ENCODE measurements at places on chromosomes 12 and 14. TPM values are rescaled to one million over a fixed set of nuclear protein-coding genes. Genes with fewer than 3 reads are reported as not detected.

DNA sequence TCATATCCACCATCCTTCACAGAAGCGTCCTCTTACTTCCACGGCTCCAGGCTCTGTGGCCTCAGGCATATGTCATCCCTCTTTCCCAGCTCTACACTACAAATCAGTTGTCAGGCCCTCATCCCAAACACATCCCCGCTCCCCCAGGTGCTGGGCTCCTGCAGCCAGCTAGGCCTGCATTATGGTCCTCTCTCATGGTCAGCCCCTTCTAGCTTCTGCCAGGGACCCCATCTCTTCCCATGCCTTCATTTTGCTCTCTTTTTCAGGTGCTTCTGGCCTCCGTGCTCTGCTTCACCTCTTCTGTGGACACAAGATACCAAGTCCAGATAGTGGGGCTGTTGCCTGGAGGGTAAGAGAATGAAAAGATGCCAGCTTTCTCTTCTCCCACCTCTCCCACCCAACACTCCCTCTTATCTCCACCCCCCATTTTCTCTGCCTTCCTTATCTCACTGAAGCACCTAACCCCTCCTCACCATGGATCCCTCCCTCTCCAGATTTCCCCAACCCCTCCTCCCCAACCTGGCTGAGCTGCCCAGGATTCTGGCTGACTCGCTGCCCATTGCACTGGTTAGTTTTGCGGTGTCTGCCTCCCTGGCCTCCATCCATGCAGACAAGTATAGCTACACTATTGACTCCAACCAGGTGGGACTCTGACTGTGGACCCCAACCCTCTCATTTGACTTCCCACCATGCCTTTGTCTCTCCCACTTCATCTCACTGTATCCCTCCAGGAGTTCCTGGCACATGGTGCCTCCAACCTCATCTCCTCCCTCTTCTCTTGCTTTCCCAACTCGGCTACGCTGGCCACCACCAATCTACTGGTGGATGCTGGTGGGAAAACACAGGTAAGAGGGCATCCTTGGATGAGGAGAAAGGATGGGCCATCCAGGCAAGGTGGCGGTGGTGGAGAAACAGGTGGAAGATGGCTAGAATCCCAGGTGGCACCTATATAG, 10.4 kb downstream of the B4GALNT1 start:
- DNase-seq: no peak

DNA sequence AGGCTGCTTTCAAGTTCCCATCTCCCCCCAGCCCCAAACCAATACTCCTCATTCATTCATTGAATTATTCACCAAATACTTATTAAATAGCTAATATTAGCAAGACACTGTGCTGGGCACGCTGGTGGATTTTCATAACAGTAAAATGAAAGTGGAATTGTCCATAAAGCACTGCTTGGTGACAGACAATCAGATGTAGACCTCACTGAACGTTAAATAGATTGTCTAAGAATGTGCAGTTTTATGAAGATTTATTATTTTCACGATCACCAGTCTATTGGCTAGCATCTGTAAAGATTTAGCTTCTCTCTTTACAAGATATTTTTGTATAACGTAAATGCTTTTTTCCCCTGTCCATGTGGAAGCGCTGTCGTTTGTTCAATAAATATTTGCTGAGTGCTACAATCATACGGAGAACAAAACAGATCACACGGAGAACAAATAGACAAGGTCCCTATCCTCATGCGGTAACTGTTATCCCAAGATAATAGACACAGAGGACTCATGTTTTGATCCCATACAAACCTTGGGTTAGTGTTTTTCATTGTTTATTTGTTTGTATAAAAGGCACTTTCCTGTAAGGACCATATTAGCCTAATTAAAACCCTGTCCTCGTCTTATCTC, 397.6 kb downstream of the BCAT1 start:
- no peak for DNase-seq

DNA sequence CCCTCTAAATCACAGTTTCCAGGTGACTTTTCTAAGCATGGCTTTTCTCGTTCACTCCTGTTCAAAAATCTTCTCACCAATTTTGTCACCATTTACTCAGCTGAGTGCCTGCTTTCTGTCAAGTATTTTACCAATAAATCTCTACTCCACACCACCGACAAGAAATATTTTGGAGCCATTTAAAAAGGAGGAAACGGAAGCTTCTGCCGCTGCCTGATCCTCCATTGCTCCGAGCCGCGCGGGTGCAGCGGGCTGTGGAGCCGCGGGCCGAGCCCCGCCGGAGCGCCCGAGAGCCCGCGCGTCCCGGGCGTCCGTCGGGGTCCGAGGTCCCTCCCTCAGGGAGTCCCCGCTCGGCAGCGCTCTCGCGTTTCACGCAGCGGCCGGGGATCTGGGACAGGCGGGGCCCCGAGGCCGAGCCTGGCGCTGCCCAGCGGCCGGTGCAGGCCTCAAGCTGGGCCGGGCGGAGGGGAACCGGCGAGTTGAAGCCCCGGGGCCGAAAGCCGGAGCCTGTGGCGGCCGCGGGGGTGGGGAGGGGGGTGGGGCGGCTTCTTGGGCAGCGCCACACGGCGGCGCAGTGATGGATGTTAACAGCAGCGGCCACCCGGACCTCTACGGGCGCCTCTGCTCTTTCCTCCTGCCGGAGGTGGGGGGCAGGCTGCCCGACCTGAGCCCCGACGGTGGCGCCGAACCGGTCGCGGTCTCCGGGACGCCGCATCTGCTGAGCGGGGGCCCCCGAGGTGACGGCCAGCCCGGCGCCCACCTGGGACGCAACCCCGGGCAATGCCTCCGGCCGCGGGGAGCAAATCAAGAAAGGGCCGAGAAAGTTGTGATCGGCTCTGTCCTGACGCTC, 1.1 kb upstream of the HEBP1 start:
- DNase-seq: no peak

DNA sequence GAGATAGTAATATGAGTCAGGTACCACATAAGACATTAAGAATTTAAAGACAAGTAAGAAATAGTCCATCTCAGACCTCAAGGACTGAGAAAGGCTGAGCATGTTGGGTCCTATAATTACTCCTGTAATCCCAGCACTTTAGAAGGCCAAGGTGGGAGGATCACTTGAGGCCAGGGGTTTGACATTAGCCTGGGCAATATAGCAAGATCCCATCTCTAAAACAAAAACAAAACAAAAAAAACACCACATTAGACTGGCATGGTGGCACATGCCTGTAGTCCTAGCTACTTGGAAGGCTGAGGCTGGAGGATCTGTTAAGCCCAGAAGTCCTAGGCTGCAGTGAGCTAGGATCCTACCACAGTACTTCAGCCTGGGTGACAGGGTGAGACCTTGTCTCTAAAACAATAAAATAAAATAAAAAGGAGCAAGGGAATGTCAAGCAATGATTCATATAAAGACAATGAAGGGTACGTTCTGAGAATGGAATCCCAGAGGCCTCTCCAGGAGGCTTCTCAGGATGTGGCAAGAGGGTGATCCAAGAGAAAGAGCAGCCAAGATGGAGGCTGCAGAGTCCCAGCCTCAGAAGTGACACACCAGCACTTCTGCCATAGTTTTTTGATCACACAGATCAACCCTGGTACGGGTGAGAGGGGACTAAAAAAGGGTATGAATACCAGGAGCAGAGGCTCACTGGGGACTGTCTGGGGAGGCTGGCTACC, 206.4 kb downstream of the CRADD start:
- DNase-seq: no peak

DNA sequence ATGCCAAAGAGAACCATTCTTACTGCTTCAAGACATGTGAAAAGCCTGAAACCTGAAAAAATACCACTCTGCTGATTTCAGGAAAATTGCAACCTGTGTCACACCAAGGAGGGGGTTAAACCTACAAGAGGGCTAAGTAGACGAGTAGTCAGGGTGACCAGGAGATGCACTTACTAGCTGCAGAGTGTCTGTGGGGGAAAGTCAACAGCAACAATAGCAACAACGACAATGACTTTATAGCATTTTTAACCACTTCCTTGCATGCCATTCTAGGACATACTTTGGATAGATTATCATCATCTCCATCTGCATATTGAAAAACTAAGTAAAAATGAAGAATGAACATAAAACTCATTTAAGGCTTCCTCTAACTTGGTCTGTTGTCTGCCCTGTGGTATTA, 902.7 kb downstream of the BCL11B start:
- no peak for DNase-seq

GRCh38 chr14:21098892-21099595, 589 bp upstream of the ZNF219 start:
- DNase-seq: no peak

GRCh38 chr14:71449316-71450055, 482.7 kb upstream of the RGS6 start:
- no peak for DNase-seq

DNA sequence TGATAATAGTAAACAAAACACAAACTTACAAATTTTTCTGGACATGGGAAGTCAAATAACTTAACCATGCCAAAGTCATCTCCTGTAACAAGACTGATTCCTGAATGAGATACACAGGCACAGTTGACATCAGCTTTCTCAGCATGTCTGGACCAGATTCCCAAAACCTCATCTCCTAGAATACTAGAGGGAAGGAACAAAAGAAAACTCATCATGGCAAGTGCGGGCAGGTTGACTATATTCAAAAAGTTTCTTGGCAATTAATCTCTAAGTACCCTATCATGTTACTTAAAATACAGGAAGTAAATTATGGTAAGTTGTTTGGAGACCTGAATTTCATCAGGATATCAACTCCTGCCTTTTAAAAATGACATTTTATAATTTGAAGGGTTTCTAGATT, 53.9 kb downstream of the ZC3H14 start:
- no peak for DNase-seq

DNA sequence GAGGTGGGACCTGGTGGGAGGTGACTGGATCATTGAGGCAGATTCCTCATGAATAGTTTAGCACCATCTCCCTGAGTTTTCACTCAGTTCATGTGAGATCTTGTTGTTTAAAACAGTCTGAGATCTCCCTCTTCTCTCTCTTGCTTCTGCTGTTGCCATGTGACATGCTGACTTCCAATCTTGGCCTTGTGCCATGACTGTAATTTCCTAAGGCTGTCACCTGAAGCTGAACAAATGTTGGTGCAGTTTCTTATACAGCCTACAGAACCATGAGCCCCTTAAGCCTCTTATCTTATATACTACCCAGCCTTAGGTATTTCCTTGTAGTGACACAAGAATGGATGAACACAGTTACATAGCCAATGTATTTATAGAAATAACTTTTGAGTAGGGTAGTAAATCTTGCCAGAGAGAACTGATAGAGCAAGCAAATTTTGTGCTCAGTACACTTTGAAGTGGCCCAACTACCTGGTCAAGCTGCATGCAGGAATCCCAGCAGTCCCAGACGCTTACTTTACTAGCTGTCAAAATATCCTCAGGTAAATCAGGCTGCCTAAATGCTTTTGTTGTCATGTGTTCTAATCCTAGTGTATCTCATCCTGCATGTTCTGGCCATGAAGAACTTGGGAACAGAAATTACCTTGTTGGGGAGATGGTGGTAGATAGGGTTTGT, 445.6 kb upstream of the MIS18BP1 start:
- DNase-seq: peak; percentile 48

- DNase-seq: no peak
Observed at GRCh38 chr12:38614171-38614570, 291.2 kb downstream of the CPNE8 start.

DNA sequence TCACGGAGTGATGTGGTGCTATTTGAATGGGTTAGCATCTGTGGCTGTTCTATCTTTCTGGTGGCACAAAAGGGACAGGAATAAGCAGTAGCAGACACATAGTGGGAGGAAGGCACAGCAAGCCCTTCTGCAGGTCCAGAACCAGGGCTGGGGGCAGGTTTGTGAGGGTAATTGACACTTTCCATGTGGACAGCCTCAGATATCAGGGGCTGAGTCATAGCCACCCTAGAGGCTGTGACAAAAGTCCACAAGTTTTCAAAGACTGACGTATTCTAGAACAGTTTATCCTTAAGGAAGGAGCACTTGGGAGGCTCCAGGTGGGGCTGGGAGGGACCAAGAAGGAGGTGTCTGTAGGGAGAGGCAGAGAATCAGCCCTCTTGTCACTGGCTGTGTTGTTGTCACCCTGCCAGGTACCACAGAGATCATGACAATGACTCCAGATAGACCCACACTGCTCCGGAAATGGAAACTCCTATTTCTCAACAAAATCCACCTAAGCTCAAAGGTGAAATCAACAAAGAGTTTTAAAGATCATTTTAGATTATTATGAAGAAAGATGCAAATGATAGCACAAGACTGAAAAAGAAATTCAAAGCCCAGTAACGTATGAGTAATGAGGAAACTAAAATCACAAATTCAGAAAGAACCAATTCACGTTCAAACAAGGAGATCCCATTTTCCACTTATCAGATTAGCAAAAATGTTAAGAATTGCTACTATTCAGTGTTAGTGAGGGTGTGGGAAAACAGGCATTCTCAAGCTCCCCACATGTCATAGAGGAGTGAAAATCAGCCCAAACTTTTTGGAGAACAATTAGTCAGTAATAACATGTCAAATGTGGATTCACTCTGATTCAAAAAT, 48.3 kb downstream of the NFKBIA start:
- DNase-seq: no peak

DNA sequence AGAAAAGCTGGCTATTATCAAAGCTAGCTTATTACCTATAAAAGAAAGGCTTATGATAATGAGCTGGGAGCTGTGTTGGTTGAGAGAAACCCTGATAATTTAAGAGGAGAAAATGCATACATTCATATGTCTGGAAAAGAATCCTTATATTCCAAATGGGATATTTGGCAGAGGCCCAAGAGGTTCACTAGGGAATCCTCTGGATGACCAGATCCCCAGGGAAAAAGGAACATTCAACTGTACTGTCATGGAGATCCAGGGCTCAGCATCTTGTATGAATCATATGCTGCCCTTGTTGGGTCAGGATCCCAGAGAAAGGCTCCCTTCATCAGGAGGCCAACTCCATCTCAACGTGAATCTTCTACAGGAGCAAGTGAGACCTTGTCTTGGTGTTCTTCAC, 16.6 kb upstream of the FBXO34 start:
- no peak for DNase-seq

DNA sequence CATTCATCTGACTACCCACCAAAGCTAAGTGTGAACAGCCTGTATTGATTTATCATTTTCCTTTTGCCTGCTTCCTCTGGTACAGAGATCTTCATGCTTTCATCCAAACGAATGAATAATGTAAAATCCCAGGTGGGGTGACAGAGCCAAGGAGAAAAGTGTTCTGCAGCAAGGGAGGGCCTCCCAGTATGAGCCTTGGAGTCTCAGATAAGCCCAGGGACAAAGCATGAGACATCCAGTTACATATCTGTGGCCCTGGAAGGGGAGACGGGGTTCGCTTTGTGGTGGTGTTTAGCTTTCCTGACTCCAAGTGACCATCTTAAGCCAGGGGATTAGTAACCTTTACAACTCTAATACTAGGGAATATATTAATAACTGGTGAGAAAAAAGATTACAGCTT, 177.1 kb downstream of the ETV6 start:
- no peak for DNase-seq

ABCB9 gene
- total RNA-seq: 4.0 TPM

SDSL gene
- 6.3 TPM for total RNA-seq

MAPKAPK5 gene
- total RNA-seq: 45.0 TPM

P2RX2 gene
- total RNA-seq: not detected

SLC24A4 gene
- not detected for total RNA-seq

KCNC2 gene
- total RNA-seq: not detected

KRT78 gene
- not detected for total RNA-seq
